ENCODE measurements at places on chromosomes 4 and X.

GRCh38 chr4:133524369-133524768 is 375.3 kb downstream of the PCDH10 start:
- no peak for DNase-seq

DNA sequence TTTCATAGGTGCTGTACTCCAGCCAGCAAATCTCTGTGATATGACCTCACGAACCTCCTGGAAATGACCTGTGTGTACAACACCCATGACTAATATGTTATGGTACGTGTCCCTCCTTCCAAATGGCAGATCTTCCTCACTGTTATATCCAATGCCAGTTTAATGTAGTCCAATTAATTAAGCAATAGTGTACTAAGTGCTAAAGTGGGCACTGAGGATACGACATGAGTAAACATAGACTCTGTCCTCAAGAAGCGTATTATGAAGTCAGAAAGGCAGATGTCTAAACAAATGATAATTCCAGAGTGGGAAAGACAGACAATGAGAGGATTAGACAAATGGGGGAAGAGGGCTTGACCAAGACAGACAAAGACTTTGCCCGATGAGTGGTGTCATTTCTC is 33.9 kb downstream of the GPRIN3 start:
- DNase-seq, result no peak

DNA sequence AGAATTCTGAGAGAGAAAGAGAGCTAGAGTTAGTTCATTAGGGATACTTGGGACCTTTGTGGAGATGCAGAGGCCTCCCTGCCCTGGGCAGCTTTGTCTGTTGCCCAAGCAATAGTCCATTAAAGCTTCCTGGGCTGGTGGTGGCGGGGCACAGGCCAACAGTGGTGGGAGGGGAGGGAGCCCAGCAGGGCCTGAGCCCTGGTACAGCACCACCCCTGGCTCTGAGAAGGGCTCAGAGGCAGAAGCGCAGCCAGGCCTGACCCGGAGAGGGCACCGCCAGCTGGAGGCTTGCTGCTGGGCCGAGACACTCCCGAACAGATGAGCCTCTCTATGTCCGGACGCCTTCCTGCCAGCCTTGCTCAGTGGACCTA is 65.3 kb downstream of the EFNB1 start:
- DNase-seq, result no peak

- DNase-seq, result no peak
Measured at GRCh38 chrX:13103188-13103913, 58.9 kb upstream of the FAM9C start.

DNA sequence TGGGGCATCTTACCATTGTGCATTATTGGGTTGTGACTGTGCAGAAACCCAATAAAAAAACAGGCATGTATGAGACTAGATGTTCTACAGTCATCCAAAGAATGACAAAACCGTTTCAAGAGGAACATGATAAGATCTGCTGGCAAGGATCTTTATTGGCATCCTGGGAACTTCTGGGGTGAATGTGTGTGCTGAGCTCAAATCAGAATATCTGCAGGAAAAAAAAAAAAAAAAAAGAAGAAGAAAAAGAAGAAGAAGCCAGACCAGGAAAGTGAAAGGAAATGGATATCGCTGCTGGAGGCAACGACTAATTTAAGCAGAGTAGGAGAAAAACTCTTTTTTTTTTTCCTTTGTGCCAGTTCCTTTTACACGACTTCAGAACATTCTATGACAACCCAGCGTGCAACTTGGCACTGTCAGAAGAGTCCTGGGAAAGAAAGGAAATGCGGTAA is 484.2 kb upstream of the BOD1L1 start:
- DNase-seq, result no peak

DNA sequence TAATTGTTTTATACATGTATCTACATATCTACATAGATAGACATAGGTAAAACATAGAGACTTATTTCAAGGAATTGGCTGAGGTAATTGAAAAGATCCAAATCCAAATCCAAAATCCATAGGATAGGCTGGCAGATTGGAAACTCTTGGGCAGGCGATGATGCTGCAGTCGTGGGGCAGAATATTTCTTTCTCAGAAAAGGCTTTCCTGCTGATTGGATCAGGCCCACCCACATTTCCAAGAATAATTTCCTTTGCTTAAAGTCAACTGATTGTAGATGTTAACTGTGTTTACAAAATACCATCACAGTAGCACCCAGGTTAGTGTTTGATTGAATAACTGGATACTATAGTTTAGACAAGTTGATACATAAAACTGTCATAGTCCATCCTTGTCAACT is 27.2 kb downstream of the STIM2 start:
- DNase-seq, result no peak

DNA sequence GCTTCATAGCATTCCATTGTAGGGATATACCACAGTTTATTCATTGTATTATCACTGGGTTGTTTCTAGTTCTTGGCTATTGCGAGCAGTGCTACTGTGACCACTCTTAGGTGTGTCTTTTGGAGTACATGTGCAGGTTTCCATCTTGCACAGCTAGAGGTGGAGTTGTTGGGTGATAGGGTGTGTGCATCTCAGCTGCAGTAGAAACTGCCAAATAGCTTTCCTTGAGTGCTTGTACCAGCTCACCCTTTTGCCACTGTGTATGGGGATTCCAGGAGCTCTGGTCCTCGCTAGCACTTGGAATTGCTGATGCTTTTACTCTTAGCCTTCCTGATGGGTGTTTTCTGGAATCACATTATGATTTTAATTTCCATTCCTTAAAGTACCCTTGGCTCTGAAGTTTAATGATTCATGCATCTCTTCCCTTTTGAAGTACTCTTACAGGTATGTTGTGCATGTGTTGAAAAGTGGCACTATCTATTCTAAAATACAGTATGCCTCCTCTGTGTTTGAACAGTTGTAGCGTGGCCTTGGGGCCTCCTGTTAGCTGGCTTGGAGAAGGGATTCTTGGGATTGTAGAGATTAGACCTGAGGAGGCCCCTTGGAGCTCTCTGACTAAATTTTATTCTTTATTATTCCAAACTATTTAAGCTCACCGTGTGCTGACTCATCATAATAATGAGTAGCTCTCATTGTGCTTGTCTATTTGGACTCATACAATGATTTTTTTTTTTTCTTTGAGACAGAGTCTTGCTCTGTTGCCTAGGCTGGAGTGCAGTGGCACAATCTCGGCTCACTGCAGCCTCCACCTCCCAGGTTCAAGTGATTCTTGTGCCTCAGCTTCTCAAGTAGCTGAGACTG is 38.4 kb downstream of the HTT start:
- DNase-seq, result no peak

DNA sequence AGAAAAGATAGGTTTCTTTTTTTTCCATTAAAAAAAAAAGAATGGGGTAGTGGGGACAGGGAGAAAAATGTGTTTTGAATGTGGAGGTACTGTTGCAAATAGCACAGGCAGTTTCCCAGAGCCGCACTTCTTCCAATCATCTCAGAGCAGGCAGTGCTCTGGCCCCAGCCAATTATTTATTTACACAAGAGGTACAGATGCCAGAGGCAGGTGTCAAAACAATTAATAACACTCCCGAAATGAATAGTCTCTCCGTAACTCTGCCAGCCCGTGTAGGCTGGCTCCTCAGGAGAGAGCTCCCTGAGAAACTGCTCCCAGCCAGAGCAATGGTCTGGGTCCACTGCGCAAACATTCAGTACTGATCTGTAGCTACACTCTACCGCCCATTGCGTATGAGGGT is 130.8 kb upstream of the IL1RAPL2 start:
- no peak for DNase-seq

DNA sequence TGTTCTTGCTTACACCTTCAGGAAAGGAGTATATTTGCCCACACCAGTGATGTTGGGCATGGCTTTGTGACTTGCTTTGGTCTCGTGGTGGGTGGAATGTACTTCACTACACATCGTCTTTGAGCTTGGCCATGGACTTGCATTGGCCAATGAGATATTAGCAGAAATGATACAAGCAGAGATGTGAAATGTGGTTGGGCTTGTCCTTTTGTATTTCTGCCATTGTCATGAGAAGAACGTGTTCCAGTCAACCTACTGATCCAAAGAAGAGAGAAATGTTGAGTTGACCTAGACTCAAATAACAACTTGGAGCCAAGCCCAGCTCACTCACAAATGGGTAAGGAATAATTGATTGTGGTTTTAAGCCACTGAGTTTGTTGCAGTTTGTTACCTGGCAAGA is 138.4 kb upstream of the ARX start:
- no peak for DNase-seq

DNA sequence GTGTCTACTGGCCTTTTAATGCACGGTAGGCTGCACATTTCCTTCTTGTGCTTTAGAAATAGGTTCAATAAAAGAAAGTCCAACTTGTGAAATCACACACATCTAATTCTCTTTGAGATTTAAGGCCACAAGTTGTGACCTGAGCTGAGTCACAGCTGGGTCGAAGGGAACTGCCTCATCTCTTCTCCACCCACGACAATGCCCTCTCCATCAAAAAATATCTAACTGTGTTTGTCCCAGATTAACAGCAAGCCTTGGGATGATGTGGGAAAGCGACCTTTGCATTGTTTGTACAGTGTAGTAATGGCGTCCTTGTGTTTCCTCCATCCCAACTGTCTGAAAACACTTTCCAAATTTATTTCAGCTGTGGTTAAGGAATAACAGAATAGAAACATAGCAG is 168.9 kb downstream of the AMELX start:
- no peak for DNase-seq

DNA sequence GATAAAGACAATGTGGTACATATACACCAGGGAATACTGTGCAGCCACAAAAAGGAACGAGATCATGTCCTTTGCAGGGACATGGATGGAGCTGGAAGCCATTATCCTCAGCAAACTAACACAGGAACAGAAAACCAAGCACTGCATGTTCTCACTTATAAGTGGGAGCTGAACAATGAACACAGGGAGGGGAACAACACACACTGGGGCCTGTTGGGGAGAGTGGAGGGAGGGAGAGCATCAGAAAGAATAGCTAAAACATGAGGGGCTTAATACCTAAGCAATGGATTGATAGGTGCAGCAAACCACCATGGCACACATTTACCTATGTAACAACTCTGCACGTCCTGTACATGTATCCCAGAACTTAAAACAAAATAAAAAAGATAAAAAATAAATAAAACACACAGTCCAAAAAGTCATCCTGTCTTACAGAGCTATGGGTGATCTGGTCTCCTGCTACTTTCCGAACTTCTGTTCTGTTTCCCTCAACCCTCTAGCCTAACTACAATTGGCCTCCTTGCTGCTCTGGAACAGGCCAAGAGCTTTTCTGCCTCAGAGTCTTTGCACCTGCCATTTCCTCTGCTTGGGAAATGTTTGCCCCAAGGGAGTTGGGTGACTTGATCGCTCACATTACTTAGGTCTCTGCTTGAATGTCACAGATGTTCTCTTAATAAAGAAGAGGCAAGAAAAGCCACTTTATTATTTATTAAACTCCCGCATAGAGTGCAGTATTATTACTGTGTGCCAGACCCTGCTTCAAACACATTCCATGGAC is 1.1 kb upstream of the CD38 start:
- DNase-seq, result no peak

- no peak for DNase-seq
Measured at GRCh38 chr4:19683426-19683825, 568.3 kb upstream of the SLIT2 start.

- no peak for DNase-seq
Measured at GRCh38 chr4:56128213-56128612, 179.5 kb downstream of the CEP135 start.

GRCh38 chr4:108382751-108383150 is 214.0 kb upstream of the LEF1 start:
- DNase-seq, result no peak

- no peak for DNase-seq
Measured at GRCh38 chrX:72314881-72315280, 9.2 kb upstream of the CITED1 start.

- DNase-seq, result no peak
Measured at GRCh38 chrX:16124201-16124600, 836 bp downstream of the GRPR start.

DNA sequence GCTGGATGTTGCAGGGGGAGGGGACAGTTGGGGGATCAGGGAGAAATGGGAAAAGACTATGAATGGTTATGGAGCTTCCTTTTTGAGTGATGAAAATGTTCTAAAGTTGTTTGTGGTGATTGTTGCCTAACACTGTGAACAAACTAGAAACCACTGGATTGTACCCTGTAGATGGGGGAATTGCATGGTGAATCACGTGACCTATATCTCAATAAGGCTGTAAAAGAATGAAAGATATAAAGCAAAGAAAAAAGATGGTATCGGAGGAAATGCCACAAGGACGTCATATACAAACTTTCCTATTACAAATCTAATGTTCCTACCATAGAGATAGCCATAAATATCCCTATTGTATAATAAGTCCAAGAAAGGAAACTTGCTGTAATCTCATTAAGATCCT is 20.6 kb upstream of the CT55 start:
- no peak for DNase-seq

- DNase-seq, result no peak
Measured at GRCh38 chr4:24559032-24559821, 25.1 kb downstream of the DHX15 start.

GRCh38 chrX:10654960-10655359 is 34.6 kb upstream of the MID1 start:
- no peak for DNase-seq

- DNase-seq, result no peak
Measured at GRCh38 chrX:68652326-68653170, 5.1 kb downstream of the STARD8 start.

DNA sequence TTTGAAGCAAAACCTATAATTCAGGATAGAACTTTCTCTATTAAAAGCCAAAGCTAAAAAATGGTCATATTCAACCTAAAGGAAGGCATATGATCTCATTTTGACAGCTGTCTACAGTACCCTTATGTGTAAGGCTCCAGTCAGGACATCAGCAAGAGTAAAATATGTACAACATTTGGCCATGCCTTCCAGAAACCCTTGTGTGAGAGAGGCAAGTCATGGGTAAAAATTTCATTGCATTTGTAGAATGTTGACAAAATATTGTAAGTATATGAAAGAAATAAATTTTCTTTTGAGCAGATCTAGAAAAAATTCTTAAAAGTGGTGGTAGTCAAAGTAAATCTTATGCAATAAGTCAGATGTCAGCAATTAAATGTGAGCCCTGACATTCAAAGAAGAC is 132.3 kb downstream of the SLC39A8 start:
- no peak for DNase-seq

GRCh38 chr4:70948665-70949260 is 44.7 kb upstream of the DCK start:
- DNase-seq, result no peak
